ENCODE measurements at places on chromosomes 4 and X.

- no peak for DNase-seq
These were observed 160.9 kb downstream of the CBR4 start for GRCh38 chr4:168849030-168849675.

DNA sequence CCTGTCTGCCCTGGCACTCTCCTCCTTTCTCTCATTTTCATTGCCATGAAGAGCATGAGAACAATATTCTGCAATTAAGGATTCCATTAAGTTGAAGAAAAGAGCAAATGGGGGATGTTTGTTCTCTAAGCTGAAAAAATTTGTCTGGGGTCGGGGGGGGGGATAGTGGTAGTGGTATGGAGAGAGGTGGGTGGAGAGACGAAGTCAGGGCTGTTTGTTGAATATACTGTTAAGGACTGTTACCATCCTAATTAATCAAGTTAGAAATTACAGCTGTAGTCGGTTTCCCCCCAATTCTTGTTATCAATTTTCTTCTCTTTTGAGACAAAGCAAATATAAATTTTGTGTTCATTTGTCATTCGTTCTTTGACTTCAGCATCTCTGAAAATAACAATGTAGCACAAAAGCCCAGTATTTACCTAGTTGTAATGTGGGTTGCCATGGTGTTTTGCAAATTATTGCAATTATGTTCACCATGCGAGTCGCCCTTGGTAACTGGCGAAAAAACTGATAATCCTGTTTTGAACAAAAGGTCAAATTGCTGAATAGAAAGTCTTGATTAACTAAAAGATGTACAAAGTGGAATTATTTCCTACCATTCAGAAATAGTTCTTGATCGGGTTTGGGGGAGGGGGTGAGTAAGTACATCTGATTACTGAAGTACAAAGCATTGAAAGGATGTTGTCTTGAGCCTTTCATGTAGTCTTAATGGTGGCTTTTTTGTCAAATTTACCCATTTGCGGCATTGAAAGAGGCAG, 139.1 kb downstream of the ARX start:
- no peak for DNase-seq

- DNase-seq = peak; percentile 62
These were observed at the start of gene TAPT1 for GRCh38 chr4:16225863-16226815. Gene TAPT1, minus strand, starts transcription at chr4:16226471. Its CDS starts 14 bp downstream, at chr4:16226457.

- DNase-seq = no peak
These were observed 60.7 kb upstream of the BLTP1 start for GRCh38 chr4:122091397-122091796.

Data from stimulated activated CD8-positive, alpha-beta memory T cell treated with anti-CD3 and anti-CD28 coated beads, Interleukin-2, amount 100 ng/mL, for 1 hour (primary cell).